ENCODE measurements at places on chromosomes 12 and 14.

DNA sequence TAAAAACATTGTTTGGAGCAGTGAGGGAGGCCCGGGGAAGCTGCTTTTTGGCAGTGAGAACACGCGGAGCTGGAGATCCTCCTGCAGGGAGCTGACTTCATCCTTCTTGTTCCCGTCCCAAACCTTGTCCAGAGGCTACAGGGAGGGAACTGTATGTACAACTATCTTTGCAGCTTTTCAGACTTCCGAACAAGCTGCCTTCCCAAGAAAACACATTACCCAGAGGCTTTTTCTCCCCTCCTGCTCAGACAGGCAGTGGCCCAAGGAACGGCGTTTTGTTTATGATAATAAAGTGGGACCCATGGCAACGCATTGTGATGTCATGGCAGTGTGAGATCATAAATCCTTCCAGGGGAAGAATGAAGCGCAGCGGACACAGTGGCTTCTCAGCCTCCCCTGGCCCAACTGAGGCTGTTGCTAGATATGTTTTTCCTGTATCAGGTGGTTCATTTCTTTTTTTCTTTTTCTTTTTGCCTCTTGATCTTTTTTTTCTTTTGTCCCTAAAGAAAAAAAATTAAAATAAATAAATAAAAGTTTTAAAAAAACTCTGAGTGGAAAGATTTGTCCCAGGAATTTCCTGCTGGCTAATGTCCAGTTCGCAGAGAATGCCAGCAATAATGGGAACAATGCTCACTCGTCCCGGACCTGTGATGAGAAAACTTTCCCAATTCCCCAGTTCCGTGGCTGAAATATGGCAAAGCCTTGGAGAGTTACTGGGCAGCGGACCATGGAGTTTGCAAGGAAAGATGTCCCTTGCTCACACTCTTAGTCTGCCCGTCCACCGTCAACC, 103.4 kb upstream of the MAP1LC3B2 start:
- peak; percentile 20 for DNase-seq

DNA sequence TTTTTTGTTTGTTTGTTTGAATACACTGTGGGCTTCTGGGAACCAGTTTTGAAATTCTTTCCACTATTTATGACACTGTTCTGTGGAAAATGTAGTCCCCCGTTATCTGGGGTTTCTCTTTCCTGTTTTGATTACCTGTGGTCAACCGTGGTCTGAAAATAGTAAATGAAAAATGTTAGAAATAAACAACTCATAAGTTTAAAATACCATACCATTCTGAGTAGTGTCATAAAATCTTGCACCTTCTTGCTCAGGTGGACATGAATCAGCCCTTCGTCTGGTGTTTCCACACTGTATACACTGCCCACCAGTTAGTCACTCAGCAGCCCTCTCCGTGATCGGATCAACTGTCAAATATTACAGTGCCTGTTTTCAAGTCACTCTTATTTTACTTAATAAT, 5.1 kb upstream of the PAPOLA start:
- no peak for DNase-seq

- DNase-seq: no peak
These were observed 7.6 kb upstream of the SLC25A21 start for GRCh38 chr14:37179896-37180502.

GRCh38 chr14:39138440-39138839, 24.3 kb downstream of the GEMIN2 start:
- DNase-seq: no peak

- no peak for DNase-seq
These were observed 2.4 kb downstream of the KIF5A start for GRCh38 chr12:57552306-57552651.

DNA sequence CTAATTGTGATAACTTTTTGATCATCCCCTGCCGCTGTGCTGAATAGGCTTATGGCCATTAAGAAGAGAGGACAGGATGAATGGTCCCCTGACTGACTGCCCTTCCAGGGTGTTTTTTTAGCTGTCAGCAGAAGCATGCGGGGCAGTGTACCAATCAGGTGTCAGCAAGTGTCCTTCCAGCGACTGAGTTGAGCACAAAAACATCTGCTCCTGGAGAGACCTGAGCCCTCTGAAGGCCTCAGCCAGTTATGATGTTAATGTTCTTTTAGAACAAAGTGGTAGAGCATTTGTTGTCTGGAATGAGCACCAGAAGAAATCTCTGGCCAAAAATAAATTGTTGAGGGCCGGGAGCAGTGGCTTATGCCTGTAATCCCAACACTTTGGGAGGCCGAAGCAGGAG, 37.5 kb downstream of the P2RX7 start:
- no peak for DNase-seq

DNA sequence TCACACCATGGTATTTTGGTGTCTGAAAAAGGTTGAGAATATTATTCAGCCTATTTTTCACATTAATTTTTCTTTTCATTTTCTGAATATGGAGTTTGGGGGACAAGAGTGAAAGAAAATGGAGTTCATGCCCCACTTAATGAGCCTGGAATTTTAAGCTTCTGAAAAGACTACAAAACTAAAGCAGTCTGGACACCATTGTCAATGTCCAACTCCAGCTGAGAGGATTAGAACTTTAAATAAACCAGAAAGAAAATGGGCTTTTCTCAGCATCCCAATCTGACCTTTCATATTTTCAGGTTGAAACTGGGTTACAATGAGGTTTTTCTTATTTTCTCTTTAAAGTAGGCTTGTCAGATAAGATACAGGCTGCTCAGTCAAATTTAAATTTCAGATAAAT, 207.7 kb downstream of the SLC6A15 start:
- no peak for DNase-seq

DNA sequence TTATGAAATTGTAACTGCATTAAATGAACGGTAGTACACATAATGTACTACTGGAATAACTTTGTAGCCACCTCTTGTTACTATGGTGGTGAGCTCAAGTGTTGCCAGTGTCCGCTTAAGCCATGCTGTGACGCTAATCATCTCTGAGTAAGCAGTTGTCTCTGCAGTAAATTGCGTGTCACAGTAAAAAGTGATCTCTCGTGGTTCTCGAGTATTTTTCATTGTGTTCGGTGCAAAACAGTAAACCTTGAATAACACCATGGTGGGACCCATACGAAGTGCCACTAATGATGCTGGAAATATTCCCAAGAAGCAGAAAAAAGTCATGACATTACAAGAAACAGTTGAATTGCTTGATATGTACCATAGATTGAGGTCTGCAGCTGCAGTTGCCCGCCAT, 524.8 kb downstream of the SOX5 start:
- DNase-seq: no peak

- DNase-seq: peak; percentile 37
These were observed 55.8 kb downstream of the SRRM4 start for GRCh38 chr12:119036878-119037825.

All from pons (tissue), 1 donor.